Activated CD4-positive, alpha-beta memory T cell treated with anti-CD3 and anti-CD28 coated beads for 36 hours (primary cell): ENCODE measurements at places on chromosomes 2 and 18. TPM values are rescaled to one million over a fixed set of nuclear protein-coding genes. Genes with fewer than 3 reads are reported as not detected.

- no peak for DNase-seq
- H3K4me1 ChIP-seq: peaks cover 19% of the 10 kb centered on the region
- no peak overlapping the region for H3K27ac ChIP-seq
- peaks cover 69% of the 10 kb centered on the region for H3K36me3 ChIP-seq
- H3K4me3 ChIP-seq: no peak overlapping the region
- no peaks in the 10 kb centered on the region for H3K27me3 ChIP-seq
These were observed 133.9 kb upstream of the CCDC195 start for GRCh38 chr2:224850081-224850480.

- H3K4me3 ChIP-seq: no peak overlapping the region
- H3K27ac ChIP-seq: no peak overlapping the region
- peaks cover 22% of the 10 kb centered on the region for H3K27me3 ChIP-seq
- H3K4me1 ChIP-seq: peaks cover 11% of the 10 kb centered on the region
- DNase-seq: no peak
These were observed 24.4 kb upstream of the RAB31 start for GRCh38 chr18:9683418-9684396.

DNA sequence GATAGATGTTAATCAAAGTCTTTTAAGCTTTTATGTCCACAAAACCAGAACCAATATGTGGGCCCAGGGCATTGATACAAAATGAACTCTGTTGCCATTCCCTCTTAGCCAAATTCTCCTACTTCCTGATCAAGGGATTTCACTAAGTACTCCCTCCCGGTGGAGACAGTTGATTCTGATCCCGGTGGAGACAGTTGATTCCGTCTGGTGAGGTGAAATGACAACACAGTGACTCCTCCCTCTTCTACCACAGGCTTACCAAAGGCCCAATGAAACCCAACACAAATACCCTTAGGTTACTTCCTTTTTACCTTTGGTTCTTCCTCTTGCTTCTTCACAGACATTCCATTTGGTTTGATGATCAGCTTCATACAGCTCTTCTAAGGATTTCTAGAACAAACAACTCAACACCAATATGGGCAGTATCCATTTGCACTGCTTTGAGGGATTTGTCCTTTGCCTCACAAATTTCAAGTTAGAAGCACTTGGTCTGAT is 153.8 kb downstream of the IKZF2 start:
- peaks cover 5% of the 10 kb centered on the region for H3K4me1 ChIP-seq
- H3K36me3 ChIP-seq: no peaks in the 10 kb centered on the region

- peaks cover under 1% of the 10 kb centered on the region for H3K36me3 ChIP-seq
- H3K4me1 ChIP-seq: peaks cover 31% of the 10 kb centered on the region
- H3K4me3 ChIP-seq: no peak overlapping the region
- no peaks in the 10 kb centered on the region for H3K27me3 ChIP-seq
- no peak overlapping the region for H3K27ac ChIP-seq
These were observed 13.1 kb downstream of the ASPRV1 start for GRCh38 chr2:69948032-69948962.

DNA sequence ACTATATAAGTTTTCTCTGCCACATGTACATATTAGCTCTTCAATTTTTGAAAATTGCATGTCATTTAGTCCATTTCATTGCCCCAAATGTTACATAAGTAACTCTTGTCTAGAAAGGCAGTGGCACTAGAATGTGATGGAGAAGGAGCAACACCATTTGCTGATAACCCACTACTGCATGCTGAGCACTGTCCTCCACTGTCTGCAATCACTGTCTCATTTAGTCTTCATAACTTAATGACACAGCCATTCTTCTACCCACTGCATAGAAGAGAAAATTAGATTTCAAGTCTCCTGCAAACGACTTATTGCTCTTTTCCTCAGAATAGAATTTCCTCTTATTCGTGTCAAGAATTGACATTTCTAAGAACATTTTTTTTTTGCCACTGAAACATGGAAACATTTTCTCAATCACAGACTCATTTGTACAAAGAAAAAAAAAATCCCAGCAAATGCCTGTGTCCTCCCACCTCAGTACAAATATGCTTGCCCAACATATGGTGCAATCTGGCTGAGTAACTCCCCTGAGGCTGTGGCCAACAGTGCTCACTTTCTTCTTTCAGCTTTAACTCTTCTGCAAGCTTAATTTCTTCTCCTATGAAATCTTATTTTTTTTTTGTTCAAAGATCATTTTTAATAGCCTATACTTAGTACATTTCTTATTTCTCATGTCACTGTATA is 768.6 kb upstream of the HS6ST1 start:
- no peak overlapping the region for H3K4me3 ChIP-seq
- no peak overlapping the region for H3K27ac ChIP-seq
- no peaks in the 10 kb centered on the region for H3K4me1 ChIP-seq
- no peaks in the 10 kb centered on the region for H3K36me3 ChIP-seq
- peaks cover 1% of the 10 kb centered on the region for H3K27me3 ChIP-seq

- no peaks in the 10 kb centered on the region for H3K27me3 ChIP-seq
- no peak for DNase-seq
- peaks cover 8% of the 10 kb centered on the region for H3K4me1 ChIP-seq
- no peak overlapping the region for H3K27ac ChIP-seq
- no peaks in the 10 kb centered on the region for H3K36me3 ChIP-seq
These were observed 10.4 kb downstream of the HS6ST1 start for GRCh38 chr2:128308284-128308731.

NT5C1B gene
- not detected for total RNA-seq
